Smooth muscle cell of the pulmonary artery (primary cell): ENCODE measurements at places on chromosomes 11 and 22. TPM values are rescaled to one million over a fixed set of nuclear protein-coding genes. Genes with fewer than 3 reads are reported as not detected.

Gene RASD2
- total RNA-seq: 0.65 and 2.7 TPM in 2 replicates

Gene GTSE1
- total RNA-seq: 1.5 and 2.6 TPM in 2 replicates

Gene SMIM35
- not detected in 2 replicates for total RNA-seq

Gene ELFN2
- under 0.01 and 0.10 TPM in 2 replicates for total RNA-seq

Gene TTC36
- 1.3 and 2.1 TPM in 2 replicates for total RNA-seq

Gene CADM1
- total RNA-seq: 5.0 and 5.5 TPM in 2 replicates

Gene DEFB131B
- total RNA-seq: not detected in 2 replicates

Gene ELMOD1
- total RNA-seq: 0.43 and 1.1 TPM in 2 replicates

Gene ADAMTS8
- total RNA-seq: 0.07 and 0.65 TPM in 2 replicates

Gene MPPED1
- not detected in 2 replicates for total RNA-seq

Gene ARFIP2
- total RNA-seq: 49.1 and 51.6 TPM in 2 replicates

Gene CATSPER1
- total RNA-seq: 0.20 TPM in 1 of 2 replicates, not detected in the other

Gene PARVG
- 0.13 TPM in 1 of 2 replicates, not detected in the other for total RNA-seq

Gene THAP12
- 27.5 and 38.3 TPM in 2 replicates for total RNA-seq

Gene OR4D5
- total RNA-seq: not detected in 2 replicates

Gene OR8G5
- not detected in 2 replicates for total RNA-seq

Gene SCGB1D2
- not detected in 2 replicates for total RNA-seq

Gene ME3
- total RNA-seq: 38.1 and 40.7 TPM in 2 replicates

Gene SNX32
- total RNA-seq: 1.3 and 4.0 TPM in 2 replicates

Gene SEPTIN5
- total RNA-seq: 54.0 and 57.5 TPM in 2 replicates

Gene LBHD1
- total RNA-seq: 3.0 and 3.9 TPM in 2 replicates

Gene DDX6
- 130 and 153 TPM in 2 replicates for total RNA-seq

Gene OR8G1
- not detected in 2 replicates for total RNA-seq

Gene CDHR5
- not detected in 2 replicates for total RNA-seq

Gene PRG2
- total RNA-seq: 0.26 and 0.73 TPM in 2 replicates

Gene INPP5J
- total RNA-seq: 0.26 and 0.46 TPM in 2 replicates

Gene PTPRCAP
- 0.17 and 0.46 TPM in 2 replicates for total RNA-seq

Gene OR4C16
- total RNA-seq: not detected in 2 replicates

Gene ABTB2
- total RNA-seq: 3.3 and 9.9 TPM in 2 replicates

Gene PARVA
- 71.7 and 74.6 TPM in 2 replicates for total RNA-seq

Gene RIBC2
- 0.20 and 0.46 TPM in 2 replicates for total RNA-seq

Gene CALCA
- total RNA-seq: not detected in 2 replicates

Gene TUBA8
- total RNA-seq: 0.23 and 0.72 TPM in 2 replicates

Gene OR5B2
- not detected in 2 replicates for total RNA-seq

Gene CD6
- total RNA-seq: not detected in 2 replicates

Gene MRGPRX4
- not detected in 2 replicates for total RNA-seq

Gene NAALAD2
- total RNA-seq: 0.30 and 0.46 TPM in 2 replicates

Gene CST6
- 2.9 and 6.1 TPM in 2 replicates for total RNA-seq

Gene PHOX2A
- total RNA-seq: not detected in 2 replicates

Gene A4GALT
- 13.0 and 41.2 TPM in 2 replicates for total RNA-seq

Gene ZBTB16
- under 0.01 TPM in 1 of 2 replicates, not detected in the other for total RNA-seq

Gene HEPN1
- total RNA-seq: not detected in 2 replicates

Gene APOBEC3B
- total RNA-seq: 0.30 and 2.0 TPM in 2 replicates

Gene RPUSD4
- 22.5 and 31.6 TPM in 2 replicates for total RNA-seq
